Stimulated activated CD4-positive, alpha-beta T cell treated with anti-CD3 and anti-CD28 coated beads, Interleukin-1b, Interleukin-23, amount 100 ng/mL, for 1 hour (primary cell): ENCODE measurements at places on chromosomes 11 and 22.

DNA sequence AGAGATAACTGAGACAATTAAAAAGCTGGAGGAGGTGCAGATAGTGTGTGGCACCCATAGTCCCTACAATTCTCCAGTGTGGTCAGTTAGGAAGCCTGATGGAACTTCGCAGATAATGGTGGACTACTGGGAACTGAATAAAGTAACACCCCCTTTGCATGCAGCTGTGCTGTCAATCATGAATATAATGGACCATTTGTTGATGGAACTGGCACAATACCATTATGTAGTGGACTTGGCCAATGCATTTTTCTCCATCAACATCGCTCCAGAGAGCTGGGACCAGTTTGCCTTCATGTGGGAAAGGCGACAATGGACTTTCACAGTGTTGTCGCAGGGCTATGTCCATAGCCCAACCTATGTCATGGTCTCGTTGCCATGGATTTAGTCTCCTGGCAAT, 324.2 kb downstream of the TMEM135 start:
- no peak for DNase-seq

DNA sequence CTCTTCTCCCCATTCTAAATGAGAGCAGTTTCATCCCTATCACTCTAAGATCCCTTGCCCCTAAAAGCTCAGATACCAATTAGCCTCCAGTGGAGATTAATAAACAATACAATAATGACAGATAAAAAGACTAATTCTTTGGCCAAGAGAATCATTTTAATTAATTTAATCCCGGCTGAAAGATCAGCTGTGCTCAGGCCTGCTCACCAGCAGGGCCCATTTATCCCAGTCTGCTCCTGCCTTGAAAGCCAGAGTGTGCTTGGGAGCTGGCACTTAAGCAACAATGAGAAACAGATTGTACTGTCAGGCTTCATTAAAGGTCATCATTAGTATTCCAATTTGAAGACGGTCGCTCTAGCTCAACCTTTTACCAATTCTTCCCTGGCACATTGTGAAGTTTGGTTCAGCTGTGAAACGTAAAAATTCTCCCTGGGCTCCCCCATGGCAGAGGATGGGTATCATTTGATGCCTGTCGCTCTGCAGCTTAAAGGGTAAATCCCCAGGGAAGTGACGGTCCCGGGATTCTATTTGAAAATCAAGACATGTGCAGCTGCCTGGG, 36.1 kb upstream of the HTATIP2 start:
- no peak for DNase-seq

GRCh38 chr11:15805726-15806125, 550.6 kb downstream of the SOX6 start:
- no peak for DNase-seq

DNA sequence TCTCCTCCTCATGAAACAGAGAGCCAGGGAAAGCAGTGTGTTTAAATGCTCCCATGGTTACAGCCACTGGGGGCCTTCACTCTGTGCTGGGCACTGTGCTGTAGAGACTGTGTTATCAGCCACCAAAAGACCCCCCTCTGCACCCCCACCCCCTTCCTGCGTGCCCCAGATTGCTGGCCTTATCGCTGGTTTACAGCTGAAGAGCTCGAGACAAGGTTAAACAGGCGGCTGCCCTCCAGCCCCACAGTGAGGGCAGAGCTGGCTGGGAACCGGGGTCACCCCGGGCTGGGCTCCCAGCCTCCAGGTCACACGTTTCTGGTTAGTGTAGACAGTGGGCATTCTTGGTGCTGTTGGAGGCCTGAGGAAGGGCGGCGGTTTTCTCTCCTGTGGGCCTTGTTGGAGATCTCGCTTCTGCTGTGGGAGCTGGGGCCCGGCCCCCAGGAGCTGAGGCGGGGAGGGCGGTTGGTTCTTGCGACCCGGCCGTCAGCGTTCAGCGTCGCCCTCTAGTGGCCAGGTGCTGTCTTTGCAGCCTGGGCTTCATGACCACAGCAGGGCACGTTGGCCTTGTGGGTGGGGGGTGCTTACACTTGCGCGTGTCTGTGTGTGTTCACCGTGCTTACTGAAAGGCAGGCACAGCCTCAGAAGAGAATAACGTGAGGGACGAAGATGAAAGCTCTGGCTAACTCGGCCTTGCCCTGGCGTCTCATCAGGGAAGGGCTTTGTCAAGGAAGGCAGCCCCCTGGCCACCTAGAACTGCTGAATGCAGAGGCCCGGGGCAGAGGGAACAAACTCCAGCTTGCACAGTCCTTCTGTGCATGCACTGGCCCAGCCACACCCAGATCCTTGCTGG, 40.8 kb downstream of the TBC1D22A start:
- DNase-seq, result peak; percentile 43

DNA sequence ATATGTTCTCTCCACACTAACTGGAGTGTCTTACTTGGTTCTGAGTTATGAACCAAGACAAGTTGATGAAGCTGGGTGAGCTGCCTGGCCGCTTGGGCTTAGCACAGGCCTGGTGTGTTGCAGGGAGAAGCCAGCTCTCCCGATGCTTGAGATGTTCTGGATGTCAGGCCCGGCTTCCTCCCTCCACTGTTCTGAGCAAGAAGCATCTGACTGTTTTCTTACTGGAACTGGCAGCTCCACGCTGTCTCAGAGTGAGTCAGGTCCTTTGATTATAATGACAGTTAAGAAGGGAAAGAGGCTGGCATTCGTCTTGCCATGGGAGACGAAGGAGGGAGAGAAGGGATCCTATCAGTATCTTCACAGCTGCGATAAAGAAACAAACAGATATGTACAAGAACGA, 46.5 kb upstream of the CRTAM start:
- no peak for DNase-seq

- DNase-seq, result no peak
Measured at GRCh38 chr11:67120881-67121710, 2.0 kb downstream of the KDM2A start.

- no peak for DNase-seq
Measured at GRCh38 chr11:118643142-118643994, 36.0 kb downstream of the PHLDB1 start.

DNA sequence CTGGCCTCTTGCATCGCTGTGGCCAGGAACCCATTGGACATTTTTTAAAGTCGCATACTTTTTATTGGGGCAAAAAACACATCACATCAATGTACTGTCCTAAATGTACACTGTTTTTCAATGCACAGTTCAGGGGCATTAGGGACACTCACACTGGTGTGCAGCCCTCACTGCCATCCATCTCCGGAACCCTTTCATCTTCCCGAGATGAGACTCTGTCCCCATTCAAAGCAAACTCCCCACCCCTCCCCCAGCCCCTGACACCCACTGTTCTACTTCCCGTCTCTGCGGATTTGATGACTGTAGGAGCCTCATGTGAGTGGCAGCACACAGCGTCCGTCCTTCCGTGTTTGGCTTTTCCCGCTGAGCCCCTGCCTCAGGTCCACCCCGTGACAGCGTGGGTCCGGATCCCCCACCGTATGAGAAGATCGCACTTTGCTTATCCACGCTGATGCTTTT, 41.8 kb upstream of the TH start:
- DNase-seq, result no peak

- no peak for DNase-seq
Measured at GRCh38 chr11:45355706-45356041, 69.5 kb upstream of the SYT13 start.

- no peak for DNase-seq
Measured at GRCh38 chr11:128737704-128738103, 43.8 kb downstream of the FLI1 start.

- DNase-seq, result no peak
Measured at GRCh38 chr22:22244316-22245250, at the start of gene VPREB1. TSS of gene VPREB1 (plus strand) at chr22:22244786. CDS start at chr22:22244814, 28 bp downstream.

DNA sequence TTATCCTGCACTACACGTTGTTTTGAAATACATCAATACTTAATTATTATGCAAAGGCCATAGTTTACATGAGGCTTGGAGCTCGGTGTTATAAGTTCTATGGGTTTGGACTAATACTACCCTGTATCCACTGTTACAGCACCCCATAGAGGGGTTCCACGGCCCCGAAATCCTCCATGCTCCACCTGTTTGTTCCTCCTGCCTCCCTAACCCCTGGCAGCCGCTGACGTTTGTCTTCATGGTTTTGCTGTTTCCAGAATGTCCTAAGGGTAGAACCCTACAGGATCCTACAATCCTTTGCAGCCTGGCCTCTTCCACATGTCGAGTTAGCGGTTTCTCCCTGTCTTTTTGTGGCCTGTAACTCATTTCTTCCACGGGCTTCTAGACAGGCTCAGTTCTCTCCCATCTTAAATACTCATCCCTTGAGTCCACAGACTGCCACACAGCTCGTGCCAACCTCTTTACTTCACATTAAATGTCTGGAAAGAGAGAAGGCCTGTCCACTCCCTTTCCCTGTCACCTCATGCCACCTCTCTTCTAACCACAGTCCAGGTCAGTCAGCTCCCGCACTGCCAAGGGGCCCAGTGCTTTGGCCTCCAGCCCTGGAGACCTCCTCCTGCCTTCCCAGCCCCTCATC, 42.4 kb upstream of the TH start:
- DNase-seq, result no peak

- DNase-seq, result no peak
Measured at GRCh38 chr22:42711895-42712837, 8.5 kb downstream of the A4GALT start.

DNA sequence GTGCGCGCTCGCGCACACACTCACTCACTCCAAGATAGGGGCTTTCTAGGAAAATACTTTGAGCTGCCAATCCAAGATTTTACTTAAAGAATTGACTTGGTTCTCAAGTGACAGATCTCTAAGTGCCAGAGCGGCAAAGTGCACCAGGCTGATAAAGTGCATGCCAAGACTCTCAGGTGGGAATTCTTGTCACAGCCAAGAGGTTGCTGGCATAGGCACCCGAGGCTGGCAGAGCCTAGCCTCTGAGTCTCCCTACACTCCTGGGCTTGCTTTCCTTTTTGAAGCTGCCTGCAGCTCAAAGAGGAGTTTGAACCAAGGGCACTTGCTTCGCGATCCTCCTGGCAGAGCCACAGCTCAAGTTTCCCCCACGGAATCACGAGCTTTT, 2.5 kb upstream of the ADM start:
- no peak for DNase-seq

DNA sequence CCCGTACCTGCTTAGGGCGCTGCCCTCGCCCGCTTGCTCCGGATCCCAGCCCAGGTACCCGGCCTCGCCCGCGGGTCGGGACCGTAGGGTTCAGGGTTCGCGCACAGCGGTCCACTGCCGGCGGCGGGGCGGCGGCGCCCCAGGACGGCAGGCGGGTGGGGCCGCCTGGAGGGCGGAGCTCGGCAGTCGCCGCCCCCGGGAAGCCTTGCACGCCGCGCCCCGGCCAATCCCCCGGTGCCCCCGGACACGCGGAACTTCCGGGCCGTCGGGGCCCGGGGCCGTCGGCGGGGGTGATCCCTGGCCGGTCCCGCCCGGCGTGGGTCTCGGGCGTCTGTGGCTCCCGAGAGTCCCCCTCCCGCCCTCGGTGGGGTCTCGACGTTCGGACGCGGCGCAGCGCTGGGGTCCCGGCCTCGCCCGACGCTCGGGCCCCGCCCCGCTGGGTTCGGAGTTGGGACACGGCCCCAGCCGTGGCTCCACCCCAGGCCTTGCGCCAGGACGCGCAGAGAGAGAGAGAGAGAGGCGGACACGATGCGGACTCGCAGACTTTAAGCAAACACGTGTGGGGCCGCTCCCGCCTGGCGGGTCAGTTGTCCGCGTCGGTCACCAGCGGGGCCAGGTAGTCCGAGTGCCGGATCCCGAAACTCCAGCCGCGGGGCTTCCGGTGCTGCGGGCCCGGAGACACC, at the start of gene TYMP:
TSS of gene TYMP (minus strand) at position 116 of the 683 bp plus-strand sequence. CDS start 303 bp downstream, outside the sequence.
- no peak for DNase-seq

DNA sequence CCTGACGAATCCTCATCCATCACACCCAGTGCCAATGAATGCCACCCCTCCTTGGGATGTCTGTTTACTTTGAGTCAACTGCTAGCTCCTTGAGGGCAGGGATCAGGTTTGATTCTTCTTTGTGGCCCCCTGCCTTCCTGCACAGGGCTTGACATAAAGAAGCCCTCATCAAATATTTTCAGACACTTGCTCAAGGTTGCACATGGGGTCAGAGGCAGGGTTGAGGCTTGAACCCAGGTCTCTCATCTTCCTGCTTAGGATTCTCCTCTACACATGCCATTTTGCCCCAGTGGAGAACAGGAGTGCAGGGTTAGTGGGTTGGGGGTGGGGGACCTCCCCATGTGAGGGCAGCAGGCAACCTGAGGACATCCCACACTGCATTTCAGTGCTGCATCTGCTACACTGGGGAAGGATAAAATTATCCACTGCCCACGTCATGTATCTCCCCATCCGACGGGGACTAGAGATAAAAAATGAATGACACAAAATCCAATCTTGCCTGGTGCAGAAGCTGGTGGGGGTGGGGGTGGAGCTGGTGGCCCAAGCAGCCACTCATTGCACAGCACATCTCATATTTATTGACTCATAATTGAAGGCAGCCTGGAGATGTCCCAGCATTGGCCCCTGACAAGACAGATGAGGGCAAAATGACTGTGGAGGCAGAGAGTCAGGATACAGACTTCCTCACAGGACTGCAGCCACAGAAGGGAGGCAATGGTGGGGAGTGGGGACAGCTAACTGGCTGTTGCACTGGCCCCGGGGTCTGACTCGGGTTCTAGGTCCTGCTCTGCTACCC, 41.3 kb downstream of the NEU3 start:
- no peak for DNase-seq

- DNase-seq, result no peak
Measured at GRCh38 chr11:9660886-9661285, 3.0 kb upstream of the SWAP70 start.

- DNase-seq, result no peak
Measured at GRCh38 chr11:75966537-75967287, 151.7 kb downstream of the UVRAG start.

- DNase-seq, result no peak
Measured at GRCh38 chr22:18005201-18005926, 19.0 kb downstream of the MICAL3 start.

- no peak for DNase-seq
Measured at GRCh38 chr11:94776351-94777321, 8.5 kb downstream of the AMOTL1 start.

DNA sequence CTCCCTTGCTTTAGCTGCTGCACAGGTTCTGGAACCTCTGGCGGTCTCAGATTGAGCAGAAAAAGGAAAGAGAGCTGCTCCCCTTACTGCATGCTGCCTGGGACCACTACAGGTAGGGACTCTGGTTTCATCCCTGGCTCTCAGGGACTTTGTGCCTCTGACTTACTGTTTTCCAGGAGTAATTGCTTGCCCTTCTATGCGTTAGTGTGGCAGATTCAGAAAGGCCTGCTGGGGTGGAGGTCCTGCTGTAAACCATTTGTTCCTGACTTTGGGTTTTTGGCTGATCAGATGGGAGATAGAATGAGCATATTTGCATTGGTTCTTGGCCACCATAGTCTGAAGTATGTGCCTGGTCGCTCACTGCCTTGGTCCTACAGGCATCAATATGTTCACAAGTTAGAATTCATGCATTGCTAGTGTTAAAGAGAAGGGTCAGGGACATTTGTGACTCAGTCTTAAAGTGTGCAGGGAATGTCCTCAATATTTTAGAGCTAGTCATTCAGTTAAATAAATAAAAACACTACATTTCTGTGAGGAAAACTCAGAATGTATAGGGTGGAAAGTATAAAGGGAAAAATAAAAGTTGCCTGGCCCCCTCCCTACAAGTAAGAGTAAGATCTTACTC, 78.0 kb downstream of the PISD start:
- no peak for DNase-seq

GRCh38 chr22:19291580-19292457, at the start of gene CLTCL1:
TSS of gene CLTCL1 (minus strand) at chr22:19291719. CDS start at chr22:19291641, 78 bp downstream.
- DNase-seq, result peak; percentile 42

GRCh38 chr11:112248201-112248600, 12.5 kb downstream of the PLET1 start:
- no peak for DNase-seq
